Transverse colon (tissue), 4 donors: ENCODE measurements at places on chromosomes 16 and 17.
A peak's percentile ranks its signal among the peaks of the same experiment; 100 is the strongest.

DNA sequence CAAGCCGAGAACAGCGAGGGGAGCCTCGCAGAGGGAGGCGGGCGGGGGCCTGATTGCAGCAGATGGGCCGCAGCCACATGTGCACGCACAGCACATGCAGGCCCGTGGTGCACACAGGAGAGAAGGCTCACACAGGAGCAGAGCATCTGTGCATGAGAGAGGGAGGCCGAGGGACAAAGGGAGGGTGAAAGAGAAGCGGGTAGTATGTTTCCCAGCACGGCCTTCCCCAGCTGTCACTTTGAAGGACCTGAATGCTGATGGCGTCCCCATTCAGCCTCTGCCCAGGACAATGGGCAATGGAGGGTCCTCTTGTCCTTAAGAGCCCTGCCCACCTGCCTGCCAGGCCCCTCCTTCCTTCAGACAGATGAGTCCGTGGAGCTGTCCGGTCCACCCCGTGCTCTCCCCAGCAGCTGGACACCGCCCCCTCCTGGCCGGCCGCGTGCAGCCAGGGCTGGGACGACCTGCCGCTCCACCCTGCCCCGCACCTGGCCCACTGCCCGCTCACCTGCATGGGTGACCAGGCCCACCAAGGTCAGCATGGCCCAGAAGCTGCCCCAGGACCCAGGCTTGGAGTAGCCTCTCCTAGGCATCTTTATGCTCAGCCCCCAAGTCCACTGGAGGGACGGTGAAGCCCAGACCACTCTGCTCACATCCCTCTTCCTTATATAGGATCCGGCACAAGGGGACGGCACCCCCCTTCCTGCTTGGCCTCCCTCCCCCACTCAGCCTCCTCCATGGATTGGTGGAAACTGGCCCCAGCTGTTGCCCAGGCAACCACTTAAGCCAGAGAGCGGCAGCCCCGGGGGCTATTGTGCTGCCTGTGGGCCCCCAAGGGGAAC is at the start of gene BTBD17:
Gene BTBD17, minus strand, starts transcription at position 639 of the 839 bp plus-strand sequence. Its CDS starts 49 bp downstream, at position 590.
- peak; percentile 61 for DNase-seq

DNA sequence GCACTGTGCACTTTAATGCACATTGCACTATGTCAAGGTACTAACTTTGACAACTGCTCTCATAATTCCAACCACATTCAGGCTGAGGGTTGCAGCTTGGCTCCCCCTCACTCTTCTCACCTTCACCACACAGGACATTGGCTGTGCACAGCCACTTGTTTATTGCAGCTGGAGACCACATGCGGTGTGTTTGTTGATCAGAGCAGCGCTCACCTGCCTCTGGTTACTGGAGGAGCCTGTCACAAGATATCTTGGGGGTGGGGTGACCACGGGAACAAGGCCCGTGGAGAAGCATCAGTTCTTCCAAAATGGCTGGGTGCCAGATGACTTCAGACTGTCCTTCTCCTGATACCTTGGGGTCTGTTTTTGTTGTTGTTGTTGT is 10.6 kb upstream of the CCL5 start:
- peak; percentile 54 for DNase-seq

GRCh38 chr17:65553646-65554552 is 7.5 kb downstream of the AXIN2 start:
- DNase-seq: no peak

GRCh38 chr17:57604771-57605674 is 140.1 kb downstream of the CCDC182 start:
- DNase-seq: peak; percentile 72

- no peak for DNase-seq
Observed at GRCh38 chr16:1542166-1542500, 8.7 kb downstream of the TMEM204 start.

GRCh38 chr16:31061126-31061812 is 12.8 kb downstream of the ZNF668 start:
- DNase-seq: no peak

DNA sequence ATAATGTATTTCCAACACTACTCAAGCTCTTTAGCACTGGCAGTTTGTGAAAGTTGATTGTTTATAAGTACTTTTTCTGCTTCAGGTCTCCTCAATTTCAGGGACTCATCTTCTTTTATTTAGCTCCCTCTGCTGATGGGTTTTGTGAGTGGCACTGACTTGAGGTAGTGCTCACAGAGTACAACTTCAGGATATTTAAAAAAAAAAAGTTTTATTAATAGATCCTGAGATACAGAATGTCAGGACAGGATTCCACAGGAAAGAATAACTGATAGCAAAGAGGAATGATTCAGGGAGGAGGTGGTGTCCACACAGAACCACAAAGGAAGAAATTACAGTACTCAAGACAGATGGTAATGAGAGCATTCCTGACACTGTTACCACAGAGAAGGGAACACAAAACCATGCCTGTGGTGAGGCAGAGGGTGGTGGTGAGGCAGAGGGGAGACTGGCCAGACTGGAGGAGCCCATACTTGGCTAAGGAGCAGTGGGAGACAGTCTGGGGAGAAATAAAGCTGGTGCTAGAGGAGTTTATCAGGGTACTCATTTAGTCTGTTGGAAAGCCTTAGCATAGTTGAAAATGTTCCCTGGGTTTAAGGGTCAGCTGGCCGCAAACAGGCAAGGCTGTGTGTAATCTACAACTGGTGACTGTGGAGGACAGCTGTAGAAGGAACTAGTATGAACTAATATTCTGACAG is 63.7 kb downstream of the SPAG9 start:
- no peak for DNase-seq

GRCh38 chr16:56708525-56709442 is 21.1 kb upstream of the NUP93 start:
- DNase-seq: no peak

- no peak for DNase-seq
Observed at GRCh38 chr17:65852911-65853310, 291.5 kb upstream of the AXIN2 start.

DNA sequence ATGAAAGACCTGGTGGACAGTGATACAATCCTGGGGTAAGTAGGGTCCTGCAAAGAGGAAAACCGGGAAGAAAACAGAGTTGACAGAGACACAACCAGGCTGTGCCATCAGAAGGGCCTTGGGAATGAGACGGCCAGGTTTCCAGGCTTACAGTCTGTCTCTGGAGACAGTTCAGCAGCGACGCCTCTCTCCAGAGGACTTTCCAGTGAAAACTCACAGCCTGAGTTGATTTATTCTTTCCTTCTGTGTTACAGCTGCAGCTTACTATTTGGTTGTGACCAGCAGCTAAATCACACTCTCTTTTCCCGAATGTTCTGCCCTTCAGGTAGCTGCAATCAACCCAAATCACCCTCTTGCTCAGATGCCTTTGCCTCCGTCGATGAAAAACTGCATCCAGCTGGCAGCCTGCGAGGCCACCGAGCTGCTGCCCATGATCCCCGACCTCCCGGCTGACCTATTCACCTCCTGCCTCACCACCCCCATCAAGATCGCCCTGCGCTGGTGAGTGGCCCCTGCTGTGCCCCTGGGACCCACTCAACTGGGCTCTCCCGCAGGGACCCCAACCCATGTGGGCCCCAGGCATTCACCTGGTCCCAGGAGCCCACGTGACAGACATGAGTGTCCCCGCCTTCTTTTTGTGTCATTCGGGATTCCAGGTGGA is 209.2 kb downstream of the RPTOR start:
- DNase-seq: no peak

GRCh38 chr16:8943966-8944759 is 19.5 kb downstream of the USP7 start:
- DNase-seq: no peak

- no peak for DNase-seq
Observed at GRCh38 chr17:73090396-73091202, 1.9 kb downstream of the SLC39A11 start.

GRCh38 chr16:47004652-47005051 is 31.2 kb upstream of the DNAJA2 start:
- DNase-seq: no peak

GRCh38 chr17:35537601-35538141 is at the start of gene SLFN12L:
Gene SLFN12L, minus strand, starts transcription at chr17:35537678. Its CDS starts 15,314 bp downstream, at chr17:35522364.
- DNase-seq: no peak

DNA sequence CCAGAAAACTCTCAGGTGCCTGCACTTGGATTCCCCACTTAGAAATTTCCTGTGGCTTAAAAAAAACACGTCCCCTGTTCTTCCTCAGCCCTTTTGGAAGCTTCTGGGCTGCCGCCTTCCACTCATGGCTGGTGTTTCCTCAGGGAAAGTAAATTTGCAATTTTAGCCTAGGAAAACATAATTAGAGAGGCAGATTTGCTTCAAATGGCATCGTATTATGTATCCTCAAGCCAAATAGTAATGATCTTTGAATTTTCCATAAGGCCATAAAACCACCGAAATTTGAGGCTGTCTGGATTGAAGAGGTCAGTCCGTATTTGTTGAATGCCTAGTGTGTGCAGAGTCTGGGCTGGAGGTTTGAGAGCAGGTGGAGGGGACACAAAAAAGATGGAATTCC is 17.7 kb downstream of the MGAT5B start:
- DNase-seq: no peak

DNA sequence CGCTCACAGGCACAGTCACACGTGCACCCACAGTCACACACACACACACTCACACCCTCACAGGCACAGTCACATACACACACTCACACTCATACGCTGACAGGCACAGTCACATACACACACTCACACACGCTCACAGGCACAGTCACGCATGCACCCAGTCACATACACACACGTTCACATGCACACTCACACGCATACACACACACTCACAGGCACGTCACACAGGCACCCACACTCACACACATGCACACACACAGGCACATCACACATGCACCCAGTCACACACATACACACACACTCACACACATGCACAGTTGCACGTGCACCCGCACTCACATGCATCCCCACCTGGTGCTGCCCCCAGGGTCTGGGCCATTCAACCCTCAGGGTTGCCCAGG is 46.1 kb upstream of the CBFA2T3 start:
- no peak for DNase-seq

DNA sequence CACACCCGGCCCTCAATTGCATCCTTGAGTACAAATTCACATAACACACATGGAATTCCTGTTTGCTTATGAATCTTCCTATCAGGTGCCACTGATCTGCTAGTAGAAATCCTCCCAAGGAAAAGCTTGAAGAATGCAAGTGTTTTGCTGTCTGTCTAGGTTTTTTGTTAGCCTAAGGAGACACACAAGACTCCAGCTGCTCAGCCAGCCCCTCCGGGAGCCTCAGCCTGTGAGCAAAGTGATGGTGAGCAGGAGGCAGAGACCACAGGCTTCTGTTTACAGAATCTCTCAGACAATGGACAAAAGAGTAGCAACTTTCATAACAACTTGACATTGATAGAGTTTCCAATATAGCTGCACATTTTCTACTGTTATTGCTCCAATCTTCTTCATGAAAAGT is 18.4 kb upstream of the PRKCA start:
- no peak for DNase-seq

- no peak for DNase-seq
Observed at GRCh38 chr17:21475571-21475970, 99.4 kb downstream of the KCNJ12 start.

GRCh38 chr16:66359012-66359411 is 7.5 kb upstream of the CDH5 start:
- no peak for DNase-seq

GRCh38 chr17:74852237-74853047 is 7.2 kb downstream of the GRIN2C start:
- DNase-seq: peak; percentile 27

DNA sequence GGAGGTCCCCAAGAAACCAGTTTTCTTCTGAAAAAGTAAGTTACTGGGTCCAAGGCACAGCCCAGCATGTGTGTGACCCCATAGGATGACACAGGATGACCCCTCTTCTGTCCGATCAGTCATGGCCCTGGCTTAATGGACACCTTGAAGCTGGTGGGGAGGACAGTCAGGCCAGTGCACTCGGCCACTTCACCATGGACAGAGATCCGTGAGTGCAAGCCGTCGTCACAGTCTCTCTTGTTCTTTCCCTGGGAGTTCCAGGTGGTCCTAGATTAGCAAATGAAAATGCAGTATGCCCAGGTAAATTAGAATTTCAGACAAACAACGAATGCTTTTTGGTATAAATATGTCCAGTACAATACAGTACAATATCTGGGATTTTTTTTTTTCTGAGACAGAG is 1.4 kb upstream of the RNF222 start:
- DNase-seq: no peak

DNA sequence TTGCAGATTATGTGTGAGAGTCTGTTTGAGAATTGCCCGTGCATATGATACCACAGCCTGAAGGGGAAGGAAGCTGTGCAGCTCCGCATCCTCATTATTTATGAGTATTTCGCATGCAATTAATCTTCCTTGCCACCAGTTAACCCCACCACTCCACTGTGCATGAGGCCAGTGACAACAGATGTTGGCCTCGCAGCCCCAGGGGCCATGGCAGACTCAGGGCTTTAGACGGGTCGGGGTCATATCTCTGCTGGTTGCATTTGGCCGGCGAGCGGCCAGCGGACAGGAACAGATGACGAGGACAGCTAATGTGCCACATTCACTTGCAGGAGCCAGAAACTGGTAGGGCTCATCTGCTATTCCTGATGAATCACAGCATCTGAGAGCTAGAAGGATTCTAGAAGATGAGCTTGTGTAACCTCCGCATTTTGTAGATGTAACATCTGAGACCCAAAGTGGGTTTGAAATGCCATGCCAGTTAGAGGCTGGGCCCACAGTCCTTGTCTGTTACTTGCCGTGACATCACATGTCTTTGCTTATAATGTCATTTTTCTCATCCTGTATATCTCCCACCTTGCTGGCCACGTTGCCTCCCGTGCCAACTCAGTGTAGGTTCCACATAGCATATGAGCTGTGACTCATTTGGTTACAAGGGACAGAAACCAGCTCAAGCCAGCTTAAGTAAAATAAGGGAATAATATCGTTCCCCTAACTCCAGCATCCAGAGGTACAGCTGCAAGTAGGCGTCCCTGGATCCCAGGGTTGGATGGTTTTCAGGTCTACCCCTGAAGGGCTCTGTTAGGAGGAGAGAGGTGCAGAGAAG is 137.2 kb downstream of the SNX29 start:
- DNase-seq: no peak

GRCh38 chr16:80046848-80047247 is 446.3 kb upstream of the MAF start:
- no peak for DNase-seq

DNA sequence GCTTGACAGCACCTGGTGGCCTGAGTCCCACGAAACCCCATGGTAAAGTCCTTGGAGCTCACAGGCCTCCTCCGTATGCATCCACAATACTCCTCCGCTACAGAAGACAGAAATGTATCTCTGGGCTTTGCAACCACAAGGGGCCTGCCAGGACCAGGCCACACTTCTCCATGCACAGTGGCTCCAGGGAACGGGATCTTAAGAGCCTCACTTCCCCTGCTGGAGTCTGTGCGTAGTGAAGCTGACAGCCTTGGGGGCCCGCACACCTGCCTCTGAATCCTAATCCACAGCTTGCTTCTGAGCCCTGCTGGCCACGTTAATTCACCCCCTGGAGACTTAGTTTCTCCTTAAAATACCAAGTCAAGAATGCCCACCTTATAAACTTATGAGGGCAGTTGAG is 125.7 kb downstream of the COPRS start:
- DNase-seq: no peak

- DNase-seq: no peak
Observed at GRCh38 chr17:43018008-43018853, 4.0 kb downstream of the VAT1 start.

- DNase-seq: no peak
Observed at GRCh38 chr17:64648234-64648633, 13.9 kb downstream of the SMURF2 start.
